ENCODE measurements at places on chromosomes 5 and 9. TPM values are rescaled to one million over a fixed set of nuclear protein-coding genes. Genes with fewer than 3 reads are reported as not detected.

PAPPA gene
- total RNA-seq, result 80.5 TPM

- DNase-seq, result no peak
Measured at GRCh38 chr5:125587631-125588030, 835.6 kb upstream of the GRAMD2B start.

GRCh38 chr9:20219437-20219836 lies 402.9 kb downstream of the MLLT3 start:
- no peak for DNase-seq

BARX1 gene
- 0.09 TPM for total RNA-seq

PCDH1 gene
- 0.90 TPM for total RNA-seq

- DNase-seq, result no peak
Measured at GRCh38 chr9:36093384-36093783, 43.1 kb upstream of the GLIPR2 start.

PITX1 gene
- total RNA-seq, result 1.5 TPM

DNA sequence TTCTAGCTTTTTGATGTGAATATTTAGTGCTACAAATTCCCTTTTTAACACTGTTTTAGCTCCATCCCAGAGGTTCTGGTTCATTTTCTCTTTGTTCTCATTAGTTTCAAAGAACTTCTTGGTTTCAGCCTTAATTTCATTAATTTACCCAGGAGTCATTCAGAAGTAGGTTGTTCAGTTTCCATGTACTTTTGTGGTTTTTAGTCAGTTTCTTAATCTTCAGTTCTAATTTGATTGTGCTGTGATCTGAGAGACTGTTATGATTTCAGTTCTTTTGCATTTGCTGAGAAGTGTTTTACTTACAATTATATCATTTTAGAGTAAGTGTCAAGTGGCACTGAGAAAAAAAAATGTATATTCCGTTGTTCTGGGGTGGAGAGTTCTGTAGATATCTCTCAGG lies 240.1 kb upstream of the RASA1 start:
- DNase-seq, result no peak

RNF208 gene
- total RNA-seq, result 0.45 TPM

GRCh38 chr9:98665501-98665900 lies 43.2 kb downstream of the GABBR2 start:
- DNase-seq, result no peak

Data from fibroblast of the aortic adventitia (primary cell).